ENCODE measurements at places on chromosomes 11 and 22.

DNA sequence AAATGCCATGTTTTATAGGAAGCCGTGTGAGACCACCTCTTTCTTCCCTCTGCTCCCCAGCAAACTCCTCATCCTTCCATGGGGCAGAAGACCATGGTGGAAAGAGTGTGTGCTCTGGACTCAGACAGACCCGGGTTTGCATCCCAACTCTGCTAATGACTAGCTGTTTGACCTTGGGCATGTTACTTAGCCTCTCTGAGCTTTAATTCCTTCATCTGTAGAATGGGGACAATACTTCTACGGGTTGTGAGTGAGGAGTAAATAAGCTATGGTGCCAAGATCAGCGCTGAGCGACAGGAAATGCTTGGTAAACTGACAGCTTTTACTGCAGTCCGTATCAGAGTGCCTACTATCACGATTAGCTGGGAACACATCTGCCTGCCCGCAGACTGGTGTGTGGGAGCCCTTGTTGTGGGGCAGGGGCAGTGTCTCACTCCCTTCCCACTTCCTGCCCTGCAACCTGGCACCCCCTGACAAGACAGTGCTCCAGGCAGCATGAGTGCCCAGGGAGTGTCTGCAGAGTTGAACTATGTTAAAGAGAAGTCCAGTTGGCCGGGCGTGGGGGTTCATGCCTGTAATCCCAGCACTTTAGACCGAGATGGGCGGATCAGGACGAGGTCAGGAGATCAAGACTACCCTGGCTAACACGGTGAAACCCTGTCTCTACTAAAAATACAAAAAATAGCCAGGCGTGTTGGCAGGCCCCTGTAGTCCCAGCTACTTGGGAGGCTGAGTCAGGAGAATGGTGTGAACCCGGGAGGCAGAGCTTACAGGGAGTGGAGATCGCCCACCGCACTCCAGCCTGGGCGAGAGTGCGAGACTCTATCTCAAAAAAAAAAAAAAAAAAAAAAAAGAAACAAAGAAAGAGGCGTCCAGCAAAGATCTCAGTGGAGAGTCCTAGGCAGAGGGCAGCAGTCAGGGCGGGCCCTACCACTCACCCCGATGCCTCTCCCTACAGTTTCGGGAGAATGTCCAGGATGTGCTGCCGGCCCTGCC, 2.2 kb downstream of the SEC14L2 start:
- DNase-seq, result no peak

- DNase-seq, result peak; percentile 48
Observed at GRCh38 chr22:30044369-30044768, 35.9 kb upstream of the HORMAD2 start.

DNA sequence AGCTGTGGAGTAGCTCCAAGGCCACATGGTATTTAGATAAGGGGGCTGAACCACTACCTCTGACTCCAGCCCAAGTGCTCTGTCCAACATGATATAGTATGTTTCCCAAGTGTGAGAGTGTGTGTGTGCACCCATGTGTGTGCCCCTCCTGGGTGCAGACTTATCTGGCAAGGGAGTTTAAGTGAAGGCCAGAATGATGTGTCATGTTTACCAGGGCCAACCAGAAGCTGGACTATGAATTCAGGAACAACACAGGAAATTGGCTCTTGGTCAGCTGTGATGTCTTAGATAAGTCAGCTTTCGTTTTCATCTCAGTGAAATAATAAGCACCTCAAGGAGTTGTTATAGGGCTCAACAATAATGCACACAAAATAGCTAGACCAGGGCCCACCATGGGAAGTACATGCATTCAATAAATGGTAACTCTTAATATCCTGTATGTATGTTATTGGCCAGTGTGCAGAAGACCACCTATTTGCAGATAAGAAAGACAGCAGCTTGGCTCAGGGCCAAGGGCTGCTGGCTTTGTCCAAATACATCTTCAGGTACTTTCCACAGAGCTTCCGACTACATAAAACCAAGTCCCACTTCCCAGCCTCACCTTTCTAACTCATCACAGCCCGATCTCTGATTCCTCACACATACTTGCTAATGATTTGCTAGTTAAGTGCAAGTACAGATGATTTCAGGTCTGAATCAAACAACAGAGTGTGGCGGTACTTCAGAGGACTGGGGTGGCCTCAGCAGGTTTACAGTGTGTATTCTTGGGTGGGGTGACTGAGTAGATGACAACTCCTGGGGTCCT, 120.9 kb downstream of the ME3 start:
- peak; percentile 81 for DNase-seq

- no peak for DNase-seq
Observed at GRCh38 chr22:47064416-47064815, 302.0 kb downstream of the TBC1D22A start.

GRCh38 chr11:110349138-110349996, 53.0 kb upstream of the RDX start:
- DNase-seq, result no peak

GRCh38 chr11:11409901-11410300, 56.9 kb upstream of the CSNK2A3 start:
- no peak for DNase-seq

- DNase-seq, result peak; percentile 26
Observed at GRCh38 chr11:118740892-118741291, 50.1 kb downstream of the DDX6 start.

GRCh38 chr22:33006955-33007318, 51.2 kb downstream of the SYN3 start:
- no peak for DNase-seq

GRCh38 chr11:135043434-135043833, 631.4 kb upstream of the B3GAT1 start:
- DNase-seq, result no peak

DNA sequence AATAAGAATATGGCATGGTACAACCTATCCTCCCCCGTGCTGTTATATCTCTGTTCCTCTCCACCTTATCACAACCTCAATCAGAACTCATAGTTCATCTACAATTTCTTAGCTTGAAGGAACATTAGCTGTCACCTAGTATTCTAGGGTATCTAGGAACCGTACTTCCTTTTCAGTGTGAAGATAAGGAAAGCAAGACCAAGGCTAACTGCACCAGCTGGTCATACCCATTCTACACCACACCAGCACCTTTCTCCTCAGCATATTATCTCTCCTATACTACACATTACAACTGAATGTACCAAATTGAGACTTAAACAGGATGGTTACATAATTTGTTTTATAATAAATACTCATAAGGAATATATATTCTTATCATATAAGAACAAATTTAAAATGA, 73.1 kb downstream of the ARHGAP32 start:
- DNase-seq, result no peak

- DNase-seq, result peak; percentile 32
Observed at GRCh38 chr11:24575392-24575791, 78.5 kb downstream of the LUZP2 start.

GRCh38 chr11:76445121-76446084, 585 bp downstream of the EMSY start:
- peak; percentile 81 for DNase-seq

GRCh38 chr22:32569956-32570355, 95.3 kb downstream of the FBXO7 start:
- DNase-seq, result no peak

All from HTR-8/SVneo (cell line).